ENCODE measurements at places on chromosomes 7 and 10. TPM values are rescaled to one million over a fixed set of nuclear protein-coding genes. Genes with fewer than 3 reads are reported as not detected.

Gene SYT15
- total RNA-seq, result 0.68 TPM

DNA sequence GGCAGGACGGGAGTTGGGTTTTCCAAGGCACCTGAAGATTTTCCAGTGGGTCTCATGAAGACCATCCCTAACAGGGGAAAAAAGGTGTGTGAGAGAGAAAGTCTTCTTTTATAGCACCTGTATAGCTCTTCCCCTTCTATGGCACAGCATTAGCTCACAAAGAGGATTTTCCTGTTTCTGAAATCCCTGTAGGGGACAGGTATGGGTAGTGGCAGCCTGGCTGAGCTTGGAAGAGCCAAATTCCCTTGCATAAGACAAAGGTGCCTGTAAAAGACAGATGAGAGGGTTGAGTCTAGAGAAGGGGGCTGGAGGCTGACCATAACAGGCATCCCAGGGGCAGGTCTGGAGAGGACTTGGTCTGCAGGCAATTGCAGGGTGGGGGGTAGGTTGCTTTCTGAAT, 63.7 kb downstream of the COL13A1 start:
- peak overlapping the region; percentile 82 for H3K4me3 ChIP-seq
- peaks cover 3% of the 10 kb centered on the region for H3K27me3 ChIP-seq
- peaks cover 12% of the 10 kb centered on the region for H3K36me3 ChIP-seq
- DNase-seq, result no peak

GRCh38 chr7:31070991-31071644, 19.0 kb downstream of the ADCYAP1R1 start:
- no peak overlapping the region for H3K27ac ChIP-seq
- no peak for DNase-seq
- no peak overlapping the region for H3K4me3 ChIP-seq
- H3K36me3 ChIP-seq, result no peaks in the 10 kb centered on the region

DNA sequence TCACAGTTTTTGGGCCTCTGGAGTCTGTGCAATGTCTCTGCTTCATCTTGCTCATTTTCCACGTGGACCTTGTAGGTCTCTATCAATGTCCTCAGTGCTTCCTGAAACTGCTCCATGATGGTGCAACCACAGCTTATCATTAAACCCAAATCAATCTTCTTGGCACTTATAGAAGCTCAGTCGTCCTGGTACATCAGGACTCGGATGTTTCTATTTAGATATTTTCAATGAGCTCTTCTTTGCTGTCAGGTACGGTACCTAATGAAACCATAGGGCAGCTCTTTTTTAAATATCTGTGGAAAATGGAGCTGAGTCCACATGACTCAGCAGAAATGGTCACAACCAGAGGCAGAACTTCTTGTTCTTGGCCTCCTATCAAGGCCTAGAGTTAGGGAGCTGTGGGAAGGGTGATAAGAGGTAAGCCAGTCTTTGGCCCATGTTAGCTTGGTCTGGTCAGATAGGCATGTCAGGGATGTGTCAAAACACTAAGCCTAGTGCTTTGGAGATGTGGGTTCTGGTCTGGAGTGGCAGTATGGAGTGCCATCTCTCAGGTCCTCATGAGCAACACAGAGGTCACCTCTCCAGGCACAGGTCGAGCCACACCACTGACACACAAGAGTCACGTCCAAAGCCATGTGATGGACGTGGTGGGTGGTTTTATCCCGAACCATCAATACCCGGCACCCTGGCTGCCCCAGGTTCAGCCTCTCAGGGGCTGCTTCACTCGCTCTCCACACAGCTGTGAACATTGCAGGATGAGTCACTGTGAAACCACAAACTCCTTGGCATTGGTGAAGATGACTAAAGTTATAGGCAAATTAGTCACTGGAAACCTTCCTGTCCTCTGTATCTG, 87.0 kb downstream of the TBXAS1 start:
- DNase-seq, result peak; percentile 98
- peaks cover 57% of the 10 kb centered on the region for H3K4me1 ChIP-seq
- peak overlapping the region; percentile 67 for H3K4me3 ChIP-seq
- H3K36me3 ChIP-seq, result 0 out of 2 replicates have a peak, but pooled peaks cover 3% of the 10 kb centered on the region
- peak overlapping the region; percentile 98 for H3K27ac ChIP-seq
- H3K27me3 ChIP-seq, result peaks cover 9% of the 10 kb centered on the region

DNA sequence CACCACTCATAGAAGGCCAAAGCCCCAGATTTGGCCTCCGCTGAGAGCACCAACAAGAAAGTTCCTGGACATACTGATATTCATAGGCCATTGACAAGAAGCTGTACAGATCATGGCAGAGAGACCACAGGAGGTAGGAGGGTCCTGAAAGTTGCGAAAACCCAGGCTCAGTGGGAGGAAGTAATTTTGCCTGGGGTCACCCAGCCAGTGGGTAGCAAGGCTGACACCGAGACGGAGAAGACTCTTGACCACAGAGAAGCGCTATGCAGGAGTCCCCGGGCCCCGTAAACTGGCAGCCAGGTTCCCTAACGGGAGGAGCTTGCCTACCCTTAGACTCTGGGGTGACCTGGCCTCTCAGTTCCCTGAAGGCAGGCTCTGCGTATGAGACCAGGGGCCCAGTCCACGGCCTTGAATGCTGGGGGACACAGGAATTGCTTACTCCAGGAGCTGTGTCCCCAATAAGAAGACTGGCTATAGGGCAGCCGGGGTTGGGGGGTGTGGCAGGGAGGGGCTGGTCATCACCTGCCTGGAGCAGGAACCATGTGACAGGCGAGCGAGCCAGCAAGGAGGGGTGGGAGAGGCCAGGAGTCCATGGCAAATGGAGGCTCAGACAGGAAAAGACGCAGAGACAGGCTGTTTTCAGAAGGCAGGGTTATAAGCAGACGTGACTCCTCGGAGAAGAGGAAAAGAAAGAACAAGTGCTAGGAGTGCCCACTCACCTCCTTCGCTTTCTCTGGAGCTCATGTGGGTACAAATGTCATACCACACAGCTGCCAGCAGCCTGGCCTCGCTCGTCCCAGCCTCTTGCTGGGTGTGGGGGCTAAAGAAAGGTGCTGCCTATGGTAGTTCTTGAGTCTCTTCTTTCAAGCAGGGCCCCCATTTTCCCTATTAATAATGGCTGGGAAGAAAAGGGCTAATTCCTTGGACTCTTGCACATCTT, 24.6 kb upstream of the NPFFR1 start:
- H3K27ac ChIP-seq, result no peak overlapping the region
- H3K4me1 ChIP-seq, result peaks cover 8% of the 10 kb centered on the region
- no peaks in the 10 kb centered on the region for H3K36me3 ChIP-seq

DNA sequence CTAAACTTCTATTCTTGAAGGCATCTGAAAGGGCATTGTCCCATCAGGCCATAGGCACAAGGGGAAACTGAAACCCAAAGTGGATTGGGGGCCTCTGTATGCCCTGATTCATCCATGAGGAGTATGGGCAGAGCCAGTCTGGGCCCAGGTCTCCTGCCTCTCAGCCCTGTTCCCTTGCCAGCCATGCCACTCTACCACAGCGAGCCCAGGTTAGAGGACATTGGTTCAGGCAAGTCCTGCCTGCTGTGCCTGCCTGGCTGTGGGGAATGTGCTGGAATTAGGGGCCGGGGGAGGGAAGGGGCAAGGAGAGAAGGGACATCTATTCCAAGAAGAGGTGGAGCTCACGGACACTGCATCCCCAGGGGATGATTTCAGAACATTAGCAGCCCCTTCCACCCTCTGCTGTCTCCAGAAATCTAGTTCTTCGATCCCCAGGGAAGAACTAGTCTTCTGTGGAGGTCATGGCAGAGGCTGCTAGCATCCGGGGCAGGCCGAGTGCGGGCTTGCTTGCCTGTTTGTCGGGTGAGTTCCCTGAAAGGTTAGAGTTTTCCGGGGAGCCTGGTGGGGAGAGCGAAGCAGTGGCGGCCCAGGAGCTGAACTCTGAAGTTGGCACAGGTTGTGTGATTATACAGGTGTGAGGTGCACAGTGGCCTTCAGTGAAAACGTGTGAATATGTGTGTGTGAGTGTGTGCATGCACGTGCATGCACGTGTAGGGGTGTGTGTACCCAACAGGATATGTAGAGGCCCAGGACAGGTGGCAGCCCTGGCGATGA, 37.8 kb downstream of the TBATA start:
- peaks cover 23% of the 10 kb centered on the region for H3K27me3 ChIP-seq
- H3K4me1 ChIP-seq, result no peaks in the 10 kb centered on the region
- H3K4me3 ChIP-seq, result no peak overlapping the region
- H3K27ac ChIP-seq, result no peak overlapping the region
- no peaks in the 10 kb centered on the region for H3K36me3 ChIP-seq
- DNase-seq, result no peak

GRCh38 chr10:112784022-112784461, 166.0 kb upstream of the TCF7L2 start:
- no peak overlapping the region for H3K4me3 ChIP-seq
- no peak overlapping the region for H3K27ac ChIP-seq
- no peak for DNase-seq
- peaks cover 16% of the 10 kb centered on the region for H3K36me3 ChIP-seq
- no peaks in the 10 kb centered on the region for H3K27me3 ChIP-seq

- no peak overlapping the region for H3K27ac ChIP-seq
- no peaks in the 10 kb centered on the region for H3K4me1 ChIP-seq
- H3K36me3 ChIP-seq, result peaks cover 5% of the 10 kb centered on the region
- no peak for DNase-seq
- H3K27me3 ChIP-seq, result peaks cover 1% of the 10 kb centered on the region
- H3K4me3 ChIP-seq, result no peak overlapping the region
Observed at GRCh38 chr7:37524056-37524455, 75.4 kb upstream of the ELMO1 start.

GRCh38 chr7:39407723-39408122, 158.5 kb upstream of the YAE1 start:
- H3K27ac ChIP-seq, result no peak overlapping the region
- no peaks in the 10 kb centered on the region for H3K4me1 ChIP-seq
- H3K27me3 ChIP-seq, result peaks cover 9% of the 10 kb centered on the region
- H3K4me3 ChIP-seq, result no peak overlapping the region

DNA sequence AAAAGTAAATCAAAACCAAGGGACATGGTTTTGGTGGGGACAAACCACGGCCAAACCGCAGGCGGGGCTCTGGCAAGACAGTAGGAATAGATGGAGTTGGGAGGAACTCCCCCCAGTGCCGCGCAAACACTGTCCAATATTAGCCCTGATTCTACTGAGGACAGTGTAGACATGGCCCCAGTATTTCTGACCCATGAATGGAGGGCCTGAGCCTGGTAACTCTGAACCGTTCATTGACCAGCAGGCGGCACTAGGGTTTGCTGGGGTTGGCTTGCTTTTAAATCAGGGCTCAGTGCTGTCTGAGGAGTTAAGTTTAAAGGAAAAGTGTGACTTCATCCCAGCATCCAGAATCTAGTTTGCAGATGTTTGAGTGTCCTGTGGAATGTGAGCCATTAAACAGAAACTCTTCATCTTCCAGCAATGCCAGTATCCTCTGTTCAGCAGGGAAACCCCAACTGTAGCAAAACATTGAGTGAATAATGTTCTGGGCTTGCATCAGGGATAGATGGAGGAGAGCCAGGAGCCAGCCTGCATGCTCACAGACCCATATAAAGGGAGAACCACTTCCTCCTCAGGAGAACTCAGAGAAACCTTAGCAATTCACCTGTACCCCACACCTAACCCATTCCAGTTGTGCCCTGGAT, 147.4 kb upstream of the PRSS58 start:
- peak; percentile 66 for DNase-seq
- peaks cover 35% of the 10 kb centered on the region for H3K4me1 ChIP-seq
- H3K36me3 ChIP-seq, result no peaks in the 10 kb centered on the region
- H3K27ac ChIP-seq, result no peak overlapping the region

DNA sequence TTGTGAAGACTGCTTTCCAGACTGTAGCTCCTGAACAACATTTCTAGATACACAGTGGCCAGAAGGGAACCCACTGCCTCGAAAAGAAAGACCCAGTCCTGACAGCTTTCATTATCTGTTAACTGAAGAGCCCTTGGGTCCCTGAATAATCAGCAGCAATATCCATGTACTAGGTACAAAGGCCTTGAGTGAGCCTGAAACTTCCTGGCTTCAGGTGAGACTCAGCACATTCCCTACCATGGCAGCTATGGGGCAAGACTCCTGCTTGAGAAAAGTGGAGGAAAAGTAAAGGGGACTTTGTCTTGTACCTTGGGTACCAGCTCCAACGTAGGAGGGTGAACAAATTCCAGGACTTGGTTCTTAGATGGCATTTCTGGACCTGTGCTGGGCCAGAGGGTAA, 92.8 kb downstream of the SIRT1 start:
- DNase-seq, result no peak
- H3K4me1 ChIP-seq, result peaks cover 65% of the 10 kb centered on the region
- peaks cover 77% of the 10 kb centered on the region for H3K36me3 ChIP-seq
- peak overlapping the region; percentile 43 for H3K27ac ChIP-seq

Data from HFFc6 (cell line).